Right lobe of liver (tissue), 6 donors: ENCODE measurements at places on chromosomes 5 and 9. TPM values are rescaled to one million over a fixed set of nuclear protein-coding genes. Genes with fewer than 3 reads are reported as not detected.
A peak's percentile ranks its signal among the peaks of the same experiment; 100 is the strongest.

DNA sequence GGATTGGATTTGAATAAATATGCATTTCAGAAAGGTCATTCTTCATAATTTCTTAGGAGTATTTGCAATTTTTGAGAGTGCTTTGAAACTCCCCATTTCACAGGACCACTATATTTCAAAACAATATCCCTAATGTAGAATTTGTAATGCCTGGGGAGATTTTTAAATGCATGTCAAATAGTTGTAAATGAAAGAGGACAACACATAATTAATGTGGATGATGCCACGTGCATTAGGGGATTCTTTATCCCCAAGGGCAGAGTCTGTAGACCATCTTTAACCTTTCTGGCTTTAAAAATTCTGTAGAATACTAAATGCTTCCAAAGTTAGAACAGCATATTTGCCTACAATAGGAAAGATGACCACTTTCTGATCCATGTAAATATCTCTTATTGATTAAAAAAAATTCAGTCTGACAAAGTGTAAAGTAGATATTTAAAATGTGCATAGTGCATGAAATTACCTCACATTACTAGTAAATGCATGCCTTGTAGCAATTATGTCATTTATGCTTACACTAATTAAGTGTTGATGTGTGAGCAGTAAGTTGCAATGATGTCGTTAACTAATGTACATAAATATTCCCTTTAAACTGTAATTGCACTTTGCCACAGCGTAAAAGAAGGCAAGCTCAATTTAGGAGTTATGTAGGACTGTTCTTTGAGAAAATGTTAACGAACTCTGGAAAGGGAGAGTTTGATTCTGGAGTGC, 416.1 kb downstream of the PSAT1 start:
- DNase-seq: no peak

DNA sequence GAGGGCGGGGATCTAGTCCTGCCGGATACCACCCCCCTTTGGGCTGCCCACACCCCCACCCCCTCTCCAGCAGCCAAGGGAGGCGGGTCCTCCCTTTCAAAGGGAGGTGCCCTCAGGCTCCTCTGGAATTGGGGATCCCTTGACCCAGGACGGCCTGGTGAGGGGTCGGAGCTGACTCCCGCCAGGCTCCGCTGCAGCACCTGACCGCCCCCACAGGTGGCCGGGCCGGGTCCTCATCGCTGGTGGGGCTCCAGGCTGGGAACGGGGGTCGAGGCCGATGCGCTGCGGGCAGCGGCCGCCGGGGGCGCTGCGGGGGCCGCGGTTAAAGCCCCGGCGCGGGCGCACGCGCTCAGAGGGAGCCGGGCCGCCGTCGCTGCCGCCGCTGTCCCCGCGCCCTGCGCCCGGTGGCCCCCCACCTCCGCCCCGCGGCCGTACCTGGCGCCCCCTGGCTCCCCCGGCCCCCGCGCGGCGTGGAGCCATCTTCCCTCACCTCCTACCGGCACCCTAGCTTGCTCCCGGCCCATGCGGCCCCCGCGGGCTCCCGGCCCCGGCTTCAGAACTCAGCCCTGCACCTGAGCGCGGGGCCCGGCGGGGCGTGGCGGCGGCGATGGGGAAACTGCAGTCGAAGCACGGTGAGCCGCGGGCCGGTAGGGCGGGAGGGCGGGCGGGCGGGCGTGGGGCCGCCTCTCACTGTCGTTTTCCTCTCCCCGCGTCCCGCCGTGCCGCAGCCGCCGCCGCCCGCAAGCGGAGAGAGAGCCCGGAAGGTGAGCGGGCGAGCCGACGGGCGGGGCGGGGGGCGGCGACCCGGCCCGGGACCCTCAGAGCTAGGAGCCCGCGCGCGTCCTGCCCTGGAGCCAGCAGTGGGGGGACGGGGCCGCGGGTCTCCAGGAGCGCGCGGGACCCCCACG, at the start of gene NKD2:
Gene NKD2, plus strand, starts transcription at position 352 of the 908 bp plus-strand sequence. Its CDS starts 256 bp downstream, at position 608.
- DNase-seq: peak; percentile 49

DNA sequence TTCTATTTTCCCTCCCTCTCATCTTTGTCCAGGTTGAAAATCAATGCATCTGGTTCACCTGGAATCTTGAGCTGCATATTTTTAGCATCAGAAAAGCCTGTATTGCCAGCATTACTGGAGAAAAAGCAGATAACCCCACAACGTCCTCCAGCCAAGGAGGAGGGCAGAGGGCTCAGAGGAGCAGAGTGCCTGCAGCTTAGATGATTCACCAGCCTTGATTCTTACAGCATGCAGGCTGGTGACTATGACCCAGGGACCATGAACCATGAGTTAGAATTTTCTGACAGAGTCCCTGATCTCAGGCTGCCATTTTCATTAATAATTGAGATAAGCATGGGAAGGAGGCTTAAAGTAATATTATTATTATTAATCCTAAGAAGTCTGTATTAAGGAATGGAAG, 278.2 kb downstream of the BRINP1 start:
- no peak for DNase-seq

DNA sequence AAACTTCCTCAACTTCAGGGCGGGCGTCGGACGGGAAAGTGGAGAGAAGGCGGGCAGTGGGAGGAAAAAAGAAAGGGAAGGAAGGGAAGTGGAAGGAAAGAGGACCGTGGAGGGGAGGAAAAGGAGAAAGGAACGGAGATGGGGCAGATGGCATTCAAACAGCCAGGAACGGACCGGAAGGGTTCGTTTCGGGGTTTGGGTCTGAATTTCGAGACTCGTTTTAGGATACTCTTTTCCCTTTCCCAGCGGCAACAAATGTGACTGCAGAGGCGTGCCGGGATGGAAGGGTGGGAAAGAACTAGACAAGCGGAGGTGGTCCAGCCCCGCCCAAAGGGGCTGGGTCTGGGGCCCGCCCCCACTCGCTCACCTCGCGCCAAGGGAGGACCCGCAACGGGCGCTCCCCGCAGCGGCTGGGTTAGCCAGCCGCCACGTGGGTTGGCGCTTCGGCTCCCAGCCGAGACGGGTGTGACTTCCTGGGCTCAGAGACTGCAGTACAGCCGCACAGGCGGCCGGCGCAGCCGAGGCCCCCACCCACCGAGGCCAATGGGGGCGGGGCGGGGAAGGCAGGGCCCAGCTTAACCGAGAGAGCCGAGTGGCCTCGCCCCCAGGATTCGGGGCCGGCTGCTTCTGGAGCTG, 2.7 kb downstream of the VCAN start:
- DNase-seq: peak; percentile 62

GRCh38 chr9:18936094-18936871, 96.7 kb downstream of the SAXO1 start:
- DNase-seq: no peak

- DNase-seq: no peak
These were observed 115.6 kb downstream of the GPR21 start for GRCh38 chr9:123149067-123149466.

DNA sequence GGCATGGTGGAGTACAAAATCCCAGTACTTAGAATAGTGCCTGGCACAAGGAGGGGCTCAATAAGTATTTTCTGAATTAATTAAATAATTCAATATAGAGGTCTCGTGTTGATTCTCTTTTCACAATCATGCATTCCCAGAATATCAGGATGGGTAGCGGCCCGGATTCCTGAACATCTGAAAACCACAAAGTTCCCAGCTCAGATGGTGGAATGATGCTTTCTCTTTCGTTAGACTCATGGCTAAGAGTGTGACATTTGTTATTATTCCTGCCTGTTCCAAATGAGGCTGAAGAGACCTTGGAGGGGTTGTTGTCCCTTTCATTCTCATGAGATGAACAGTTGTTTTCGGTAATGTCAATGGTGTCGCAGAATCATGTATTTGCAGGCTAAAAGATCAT, 95.4 kb upstream of the LIFR start:
- no peak for DNase-seq

DNA sequence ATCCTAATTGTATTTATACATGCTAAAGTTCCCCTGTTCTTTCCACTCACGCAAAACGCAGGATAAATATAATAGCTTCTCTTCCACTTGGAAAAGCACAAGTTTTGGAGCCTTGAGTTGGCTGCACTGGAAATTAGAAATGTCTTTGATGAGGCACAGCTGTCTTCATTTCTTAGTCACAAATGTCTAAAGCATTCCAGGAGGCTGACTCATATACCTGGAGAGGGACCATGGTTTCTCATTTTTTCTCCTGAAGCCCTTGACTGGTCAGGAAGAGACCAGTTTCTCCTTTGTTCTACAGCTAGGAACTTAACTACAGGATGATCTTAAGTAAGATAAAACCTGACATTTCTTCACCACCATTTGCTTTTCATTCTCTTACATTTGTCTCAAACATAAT, 16.2 kb downstream of the MTX3 start:
- no peak for DNase-seq

DNA sequence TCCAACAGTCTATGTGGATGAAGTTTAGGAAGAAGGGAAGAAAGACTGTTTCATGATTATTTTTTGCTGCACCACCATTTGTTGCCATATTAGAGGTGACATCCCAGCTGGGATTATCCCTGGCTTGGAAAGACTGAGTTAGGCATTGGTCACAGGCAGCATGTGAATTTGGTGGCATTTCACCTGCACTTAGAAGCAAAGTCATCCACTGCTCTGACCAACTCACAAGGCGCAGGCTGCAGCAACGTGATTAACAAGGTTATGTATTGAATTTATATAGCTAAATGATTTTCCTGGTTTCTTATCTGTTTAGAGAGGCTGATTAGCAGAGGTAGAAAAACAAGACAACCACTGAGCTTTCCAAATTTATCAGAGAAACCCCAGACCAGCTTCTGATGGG, 2.7 kb downstream of the FYB1 start:
- DNase-seq: no peak

- DNase-seq: no peak
These were observed 266.0 kb upstream of the PTGER4 start for GRCh38 chr5:40413743-40414142.

- no peak for DNase-seq
These were observed 159.6 kb upstream of the STK32A start for GRCh38 chr5:147075187-147075586.

DNA sequence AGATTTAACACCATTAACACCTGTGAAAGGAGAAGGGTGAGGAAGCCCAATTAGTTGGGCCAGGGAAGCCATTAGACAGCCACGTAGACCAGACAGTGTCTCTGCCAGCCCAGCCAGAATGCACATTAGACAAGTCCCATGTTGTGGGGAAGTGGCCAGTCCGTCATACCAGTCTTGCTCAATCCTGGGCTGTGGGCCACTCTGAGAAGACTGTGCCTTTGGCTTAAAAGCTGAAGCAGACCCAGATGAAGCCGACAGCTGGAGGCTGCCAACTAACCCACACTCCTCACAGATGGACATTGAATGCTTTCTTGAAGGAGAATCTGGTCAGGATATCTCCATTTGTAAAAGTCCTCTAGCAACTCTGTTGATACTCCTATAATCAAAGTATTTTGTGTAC, 128.5 kb downstream of the CHSY3 start:
- DNase-seq: peak; percentile 41

DNA sequence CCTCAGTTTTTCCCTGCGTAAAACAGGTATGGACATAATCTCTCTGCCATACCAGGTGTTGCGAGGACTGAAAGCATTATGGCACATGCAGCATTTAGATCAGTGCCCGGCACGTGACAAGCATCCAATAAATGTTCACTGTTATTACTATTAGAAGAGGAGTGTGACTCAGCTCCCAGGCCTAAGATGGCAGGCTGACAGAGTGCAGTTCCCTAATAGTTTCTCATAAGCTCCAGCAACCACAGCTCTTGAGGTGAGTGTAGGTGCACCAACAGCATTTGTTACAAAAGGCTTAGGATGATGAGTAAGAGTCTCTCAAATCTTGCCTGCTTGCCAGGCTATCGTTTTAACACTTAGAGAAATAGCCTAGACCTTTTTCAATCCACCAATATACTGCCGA, 28.9 kb upstream of the GLIS3 start:
- DNase-seq: no peak

- no peak for DNase-seq
These were observed 78.4 kb downstream of the SEMA5A start for GRCh38 chr5:9467199-9468059.

Gene SPDL1
- total RNA-seq: 2.3 TPM

Gene C9orf153
- total RNA-seq: 0.24 TPM

Gene BTF3
- total RNA-seq: 200 TPM

Gene INSYN2B
- not detected for total RNA-seq

Gene PLPPR1
- 1.5 TPM for total RNA-seq

Gene NMUR2
- not detected for total RNA-seq
